Activated CD4-positive, alpha-beta T cell treated with anti-CD3 and anti-CD28 coated beads for 36 hours (primary cell): ENCODE measurements at places on chromosomes 7 and 10.
A peak's percentile ranks its signal among the peaks of the same experiment; 100 is the strongest.

DNA sequence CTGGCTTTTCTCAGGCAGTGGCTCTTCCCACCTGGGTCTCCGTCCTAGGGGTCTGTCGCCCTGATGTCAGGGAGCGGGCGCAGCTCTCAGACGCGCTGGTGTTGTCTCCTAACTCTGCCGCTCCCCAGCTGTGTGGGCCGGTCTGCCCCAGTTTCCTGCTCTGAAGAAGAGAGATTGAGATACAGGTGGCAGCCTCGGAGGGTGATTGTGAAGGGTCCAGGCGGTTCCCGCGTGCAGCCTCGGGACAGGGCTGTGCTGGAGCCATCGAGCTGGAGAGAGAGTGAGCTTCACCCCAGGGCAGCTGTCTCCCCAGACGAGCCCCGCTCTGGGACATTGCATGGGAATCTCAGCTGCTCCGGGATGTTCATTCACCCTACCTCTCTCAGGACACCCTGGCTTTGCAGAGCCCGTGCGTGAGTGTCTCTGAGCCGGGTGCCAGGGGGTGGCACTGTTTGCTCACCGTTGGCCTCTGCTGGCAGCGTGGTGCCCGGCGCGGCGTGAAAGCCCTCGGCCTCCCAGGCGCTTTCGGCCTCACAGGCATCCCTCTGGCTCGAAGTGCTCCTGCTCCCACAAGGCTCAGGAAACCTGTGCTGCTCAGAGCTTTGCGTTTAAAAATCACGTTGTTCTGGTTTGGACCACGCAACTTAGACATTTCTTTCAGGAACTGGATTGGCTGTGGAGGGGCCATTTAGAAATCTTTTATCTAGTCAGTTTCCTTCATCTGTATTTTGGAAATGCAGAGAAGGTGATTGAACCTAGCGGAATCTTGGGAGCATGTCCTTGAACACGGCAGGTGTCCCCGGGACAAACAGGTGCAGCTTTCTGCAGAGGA is 33.8 kb upstream of the ZFAND2A start:
- peak; percentile 67 for DNase-seq

DNA sequence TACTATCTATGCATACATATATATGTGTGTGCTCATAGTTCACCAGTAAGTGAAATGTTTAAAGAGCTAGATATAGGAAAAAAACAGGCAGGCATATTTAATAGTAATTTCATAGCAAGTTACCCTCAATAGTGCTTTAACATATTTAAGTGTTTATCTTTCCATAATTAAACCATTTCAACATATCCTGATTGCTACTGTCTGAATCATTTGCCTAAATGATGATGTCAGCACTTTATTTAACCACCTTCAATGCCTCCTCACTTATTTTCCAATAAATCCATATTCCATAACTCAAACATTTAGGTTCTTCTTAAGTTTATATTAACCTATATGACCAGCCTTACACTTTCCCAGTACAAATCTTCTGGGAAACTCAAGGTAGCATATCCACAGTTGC is 601.1 kb downstream of the ARL4A start:
- no peak for DNase-seq

GRCh38 chr7:130417213-130417612 is 23.6 kb downstream of the CEP41 start:
- peak; percentile 43 for DNase-seq

DNA sequence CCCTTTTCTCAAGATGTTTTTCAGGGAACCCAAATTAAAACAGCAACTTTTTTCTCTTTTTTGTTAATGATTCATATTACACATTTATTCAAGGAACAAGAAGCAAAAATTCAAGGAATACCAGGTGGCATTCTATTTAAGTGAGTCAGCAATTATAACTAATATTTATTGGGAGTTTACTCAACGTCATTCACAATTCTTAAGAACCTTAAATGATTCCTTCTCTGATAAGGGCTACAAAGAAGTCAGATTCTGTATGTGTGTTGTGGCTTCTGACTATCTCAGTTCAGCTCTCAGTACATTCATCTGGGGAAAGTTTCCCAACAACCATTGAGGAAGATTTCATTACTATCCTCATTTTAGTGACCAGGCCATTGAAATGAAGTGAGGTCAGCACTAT is 470.7 kb upstream of the AKR1E2 start:
- DNase-seq = no peak

DNA sequence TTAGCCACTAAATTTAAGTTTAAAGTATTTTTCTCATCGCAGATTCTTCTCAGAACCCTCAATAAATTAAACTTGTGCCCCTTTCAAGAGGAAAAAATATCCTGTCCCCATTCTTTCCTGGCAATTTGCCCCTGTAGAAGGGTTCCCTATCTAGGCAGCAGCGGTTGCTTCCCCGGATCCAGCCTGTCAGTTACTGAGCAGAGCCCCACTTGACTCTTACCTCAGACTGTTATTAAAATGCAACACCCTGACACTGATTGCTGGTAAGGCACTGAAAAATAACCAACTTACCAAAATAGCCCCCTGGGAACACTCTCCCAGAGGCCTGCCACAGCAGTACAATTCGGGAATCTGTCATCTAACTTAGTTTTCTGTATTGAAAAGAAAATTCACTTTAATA is 13.9 kb downstream of the LMTK2 start:
- no peak for DNase-seq

DNA sequence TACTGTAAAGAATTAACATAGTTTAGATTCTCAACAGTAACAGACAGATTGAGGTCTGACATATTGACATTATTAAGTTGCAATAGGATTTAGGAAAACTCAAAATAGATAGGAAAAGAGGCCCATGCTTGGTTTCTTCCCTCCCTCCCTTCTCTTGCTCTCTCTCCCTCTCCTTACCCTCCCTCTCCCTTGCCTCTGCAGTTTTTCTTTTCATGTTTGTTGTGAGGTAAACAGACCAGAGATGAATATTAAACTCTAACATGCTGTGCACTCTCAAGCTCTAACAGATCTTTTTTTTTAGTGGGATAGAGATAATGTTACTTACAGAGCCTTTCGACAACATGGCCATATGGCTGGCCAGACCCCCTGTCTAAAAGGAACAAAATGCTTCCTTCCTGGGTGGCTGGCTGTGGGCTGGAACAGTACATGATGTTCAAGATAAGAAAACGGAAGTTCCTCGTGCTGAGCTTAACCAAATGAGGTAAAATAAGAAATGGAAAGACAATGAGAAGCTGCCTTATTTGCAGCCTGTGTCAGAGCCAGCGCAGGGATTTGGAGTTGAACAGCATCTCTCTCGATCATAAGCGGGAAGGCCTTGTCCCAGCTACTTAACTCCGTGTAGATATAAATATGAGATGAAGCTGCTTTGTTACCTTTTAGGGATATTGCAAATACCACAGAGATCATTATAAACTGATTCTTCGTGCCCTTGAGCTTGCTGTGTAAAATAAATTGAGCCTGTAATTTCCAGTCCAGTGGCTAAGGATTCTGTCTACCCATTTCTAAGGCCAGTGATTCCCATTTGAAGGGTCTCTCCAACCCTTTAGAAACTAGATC is 391.9 kb upstream of the NPVF start:
- DNase-seq = peak; percentile 26

- no peak for DNase-seq
Observed at GRCh38 chr10:69483963-69484362, 32.7 kb downstream of the TSPAN15 start.

DNA sequence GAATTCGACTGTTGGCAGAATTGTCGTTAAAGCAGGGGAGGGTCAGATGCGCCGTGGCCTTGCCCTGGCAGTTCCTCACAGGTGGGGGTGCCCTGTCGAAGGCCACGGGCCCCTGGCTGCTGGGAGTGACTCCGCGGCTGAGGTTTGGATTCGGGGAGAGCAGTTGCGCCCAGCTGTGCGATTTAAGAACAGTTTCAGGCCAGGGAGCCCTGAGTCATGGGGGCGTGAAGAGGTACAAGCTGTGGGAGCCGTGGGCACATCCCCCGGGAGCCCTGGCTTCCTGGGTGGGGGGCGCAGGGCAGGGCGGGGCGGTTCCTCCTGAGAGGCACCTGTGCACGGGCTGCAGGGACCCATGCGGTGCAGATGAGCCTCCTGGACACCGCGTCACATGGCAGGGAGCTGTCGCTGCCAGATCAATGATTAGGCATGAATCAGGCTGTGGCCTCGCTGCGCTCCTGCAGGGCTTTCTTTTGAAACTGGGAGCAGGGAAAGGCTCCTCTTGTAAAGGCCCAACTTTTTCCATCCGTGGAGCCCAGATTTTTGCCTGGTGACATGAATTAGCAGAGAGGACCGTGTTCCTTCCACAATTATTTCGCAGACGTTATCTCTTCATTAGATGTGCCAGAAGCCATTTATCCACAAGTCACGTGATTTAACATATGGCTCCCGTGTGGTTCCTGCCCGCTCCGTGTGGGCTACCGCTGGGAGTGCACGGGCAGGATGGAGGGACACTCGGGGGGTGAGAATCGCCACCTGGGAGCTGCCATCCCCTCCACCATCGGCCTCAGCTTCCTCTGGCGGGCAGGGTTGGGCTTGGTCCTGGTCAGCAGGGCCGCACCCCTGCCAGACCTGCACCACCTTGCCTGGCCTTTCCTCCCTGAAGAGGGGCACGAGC is 918 bp downstream of the PWWP2B start:
- DNase-seq = peak; percentile 70

DNA sequence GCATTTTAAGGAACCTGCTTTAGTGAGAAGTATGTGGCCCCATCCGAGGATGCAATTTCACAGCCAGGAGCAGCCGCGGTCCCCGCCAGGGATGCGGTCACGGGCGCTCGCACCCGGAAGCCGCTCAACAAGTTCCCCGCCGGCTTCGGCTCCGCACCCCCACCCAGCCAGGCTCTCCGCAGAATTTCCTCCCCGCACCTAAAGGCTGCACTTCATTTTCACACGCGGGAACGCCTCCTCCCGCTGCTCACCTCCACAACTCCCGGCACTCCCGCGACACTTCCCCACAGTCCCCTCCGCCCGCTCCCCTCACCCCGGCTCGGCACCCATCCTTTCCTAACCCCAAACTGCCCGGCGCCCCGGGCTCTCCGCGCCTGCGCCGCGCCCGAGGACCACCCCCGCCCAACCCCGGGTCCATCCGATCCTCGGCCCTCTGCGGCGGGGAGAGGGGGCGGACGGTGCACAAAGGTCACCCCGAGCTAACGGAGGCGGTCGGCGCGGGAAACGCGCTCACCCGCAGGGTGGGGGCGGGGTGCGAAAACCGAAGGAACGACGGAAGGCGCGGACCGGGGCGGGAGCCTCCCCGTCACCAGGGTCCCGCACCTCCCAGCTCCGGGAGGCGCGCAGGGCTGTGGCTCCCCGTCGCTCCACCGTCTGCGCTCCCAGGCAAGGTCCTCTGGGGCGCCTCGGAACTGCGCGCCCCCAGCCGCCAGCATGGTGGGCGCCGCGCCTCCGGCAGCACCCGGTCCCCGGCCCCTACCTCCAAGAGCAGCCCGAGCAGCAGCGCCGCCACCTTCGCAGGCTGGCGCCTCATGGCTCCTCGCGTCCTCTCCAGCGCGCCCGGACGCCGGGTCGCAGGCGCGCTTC is 558 bp downstream of the VOPP1 start:
- DNase-seq = peak; percentile 79

DNA sequence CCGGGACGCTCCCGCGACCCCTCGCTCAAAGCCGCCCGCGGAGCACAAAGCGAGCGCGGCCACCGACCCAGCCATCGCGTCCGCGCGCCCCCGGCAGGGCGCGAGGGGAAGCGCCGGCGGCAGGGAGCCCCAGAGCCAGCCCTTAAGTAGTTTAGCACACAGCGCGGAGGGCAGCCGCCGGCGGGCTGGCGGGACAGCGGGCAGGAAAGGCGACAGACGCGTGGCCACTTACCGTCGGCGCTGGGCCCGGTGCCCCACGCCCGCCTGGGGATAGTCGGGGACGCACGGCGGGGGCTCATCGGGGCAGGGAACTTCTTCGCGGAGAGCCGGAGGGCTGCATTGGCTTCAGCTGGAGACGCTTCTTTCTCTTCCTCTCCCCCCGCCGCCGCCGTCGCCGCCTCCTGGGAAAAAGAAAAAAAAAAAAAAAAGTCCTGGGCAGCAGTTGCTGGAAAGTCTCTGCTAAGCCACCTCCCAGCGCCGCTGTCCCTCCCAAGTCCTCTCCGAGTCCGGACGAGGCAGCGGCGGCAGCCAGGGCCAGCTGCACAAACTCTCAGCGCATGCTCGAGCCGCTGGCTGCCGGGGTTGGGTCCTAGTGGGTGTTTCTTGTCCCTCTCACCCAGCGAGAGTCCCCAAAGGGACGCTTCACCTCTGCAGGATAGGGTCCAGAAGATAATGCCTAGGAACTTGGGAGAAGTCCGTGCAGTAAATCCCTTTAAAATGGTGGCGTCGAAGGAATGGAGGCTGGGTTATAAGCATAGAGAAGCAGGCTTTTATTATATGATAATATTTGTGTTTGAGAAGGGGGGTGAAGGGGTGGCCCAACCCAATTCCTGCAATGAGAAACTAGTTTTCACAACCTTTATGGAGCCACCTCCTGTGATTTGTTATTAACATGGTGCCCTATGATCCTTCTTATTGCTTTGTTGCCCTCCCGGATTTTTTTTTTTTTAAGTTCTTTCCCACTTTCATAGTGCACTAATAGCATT is at the start of gene TSPAN12:
TSS of gene TSPAN12 (minus strand) at position 557 of the 986 bp plus-strand sequence. CDS start 1,381 bp downstream, outside the sequence.
- DNase-seq = peak; percentile 72

DNA sequence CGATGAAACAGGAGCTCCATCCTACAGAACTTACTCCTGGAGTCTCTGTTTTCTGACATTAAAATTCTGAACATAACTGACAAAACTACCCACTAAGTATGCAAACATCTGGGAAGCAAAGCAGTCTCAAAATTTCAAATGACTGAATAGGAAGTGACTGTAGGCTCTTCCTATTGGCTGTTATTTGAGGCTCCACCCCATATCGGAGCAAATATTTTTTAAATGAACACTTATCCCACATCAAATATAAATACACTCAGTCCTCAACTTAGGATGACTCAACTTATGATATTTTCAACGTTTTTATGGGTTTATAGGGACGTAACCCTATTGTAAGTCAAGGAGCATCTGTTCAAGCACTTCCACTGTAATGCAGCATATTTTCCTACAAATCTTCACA is 8.8 kb downstream of the HSPA12A start:
- no peak for DNase-seq

GRCh38 chr10:49418328-49418727 is 22.4 kb upstream of the DRGX start:
- no peak for DNase-seq

GRCh38 chr7:155973451-155973997 is 161.3 kb upstream of the SHH start:
- no peak for DNase-seq

DNA sequence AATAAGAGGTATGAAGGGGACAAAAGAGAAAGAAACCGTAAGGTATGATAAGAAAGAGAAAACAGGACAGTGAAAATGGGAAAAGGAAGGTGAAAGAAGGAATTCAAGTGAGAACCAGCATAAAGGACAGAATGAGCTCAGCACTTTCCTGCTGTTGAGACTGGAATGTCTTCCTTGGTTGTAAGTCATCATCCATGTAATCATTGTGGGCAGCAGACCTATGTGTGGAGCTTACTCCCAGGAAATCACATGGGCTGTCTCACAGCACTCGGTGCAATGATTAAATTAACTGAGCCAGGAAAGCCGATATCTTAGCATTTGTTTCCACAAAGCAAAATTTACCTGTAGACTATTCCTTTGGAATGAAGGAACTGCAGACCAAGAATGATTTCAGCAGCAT is 118.1 kb downstream of the PRKCQ start:
- no peak for DNase-seq

DNA sequence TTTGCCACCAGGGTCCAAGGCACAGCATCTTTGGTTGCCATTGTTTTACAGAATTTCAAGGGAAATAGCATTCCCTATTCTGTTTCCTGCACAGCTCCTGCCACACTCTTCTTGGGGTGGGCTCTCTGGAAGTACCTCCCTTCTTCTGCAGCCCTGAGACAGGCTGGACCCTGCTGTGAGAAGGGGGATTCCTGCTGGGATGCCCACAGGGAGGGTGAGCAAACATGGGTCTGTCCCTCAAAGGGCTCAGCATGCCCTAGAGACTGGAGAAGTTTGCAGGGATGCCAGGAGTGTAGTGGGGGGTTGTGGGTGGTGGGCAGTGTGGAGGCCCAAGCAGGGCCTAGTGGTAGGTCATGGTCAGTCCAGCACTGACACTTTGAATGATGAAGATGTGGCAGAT is 222.2 kb upstream of the GPR26 start:
- no peak for DNase-seq
